ENCODE measurements at places on chromosomes 11 and 22.
A peak's percentile ranks its signal among the peaks of the same experiment; 100 is the strongest.

GRCh38 chr11:72781313-72782080, 12.3 kb downstream of the STARD10 start:
- DNase-seq = peak; percentile 66

DNA sequence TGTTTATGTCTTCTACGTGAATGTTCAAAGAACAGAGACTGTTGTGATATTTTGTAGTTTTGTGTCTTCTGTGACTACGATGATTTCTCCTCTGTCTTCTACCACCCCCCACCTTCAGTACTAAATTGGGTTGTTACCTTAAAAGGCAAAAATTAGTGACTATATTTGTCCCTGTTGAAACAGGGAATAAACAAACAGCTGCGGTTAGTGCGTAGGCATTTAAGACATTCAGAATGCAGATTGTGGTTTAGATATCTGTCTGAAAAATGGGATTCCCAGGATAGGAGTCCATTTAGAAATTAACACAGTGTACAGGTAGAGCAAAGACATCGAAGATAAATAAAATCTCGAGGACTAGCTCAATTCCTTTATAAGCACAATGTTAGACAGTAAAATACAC, 15.6 kb upstream of the ARHGAP42 start:
- no peak for DNase-seq

- no peak for DNase-seq
Measured at GRCh38 chr22:46363611-46364321, 28.3 kb downstream of the TRMU start.

DNA sequence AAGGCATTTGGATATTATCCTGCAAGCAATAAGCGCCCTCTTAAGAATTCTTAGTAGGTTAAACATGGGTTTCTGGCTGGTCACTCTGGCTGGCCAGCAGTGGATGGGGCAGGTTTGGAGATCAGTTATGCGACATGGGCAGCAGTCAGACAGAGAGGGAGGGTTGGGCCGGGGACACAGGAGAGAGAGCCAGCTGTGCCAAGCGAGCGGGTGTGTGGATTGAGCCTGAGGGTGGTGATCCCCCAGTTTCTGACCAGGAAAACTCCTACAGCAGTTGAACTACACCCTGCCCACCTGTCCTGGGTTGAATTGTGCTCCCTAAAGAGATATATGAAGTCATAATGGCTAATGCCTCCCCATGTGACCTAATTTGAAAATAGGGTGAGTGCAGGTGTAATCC, 671.2 kb downstream of the TBC1D22A start:
- DNase-seq = no peak

- no peak for DNase-seq
Measured at GRCh38 chr11:23727387-23727786, 769.5 kb upstream of the LUZP2 start.

- no peak for DNase-seq
Measured at GRCh38 chr22:44738347-44738715, 14.0 kb upstream of the ARHGAP8 start.

- DNase-seq = no peak
Measured at GRCh38 chr22:27435844-27436576, 365.5 kb downstream of the MN1 start.

DNA sequence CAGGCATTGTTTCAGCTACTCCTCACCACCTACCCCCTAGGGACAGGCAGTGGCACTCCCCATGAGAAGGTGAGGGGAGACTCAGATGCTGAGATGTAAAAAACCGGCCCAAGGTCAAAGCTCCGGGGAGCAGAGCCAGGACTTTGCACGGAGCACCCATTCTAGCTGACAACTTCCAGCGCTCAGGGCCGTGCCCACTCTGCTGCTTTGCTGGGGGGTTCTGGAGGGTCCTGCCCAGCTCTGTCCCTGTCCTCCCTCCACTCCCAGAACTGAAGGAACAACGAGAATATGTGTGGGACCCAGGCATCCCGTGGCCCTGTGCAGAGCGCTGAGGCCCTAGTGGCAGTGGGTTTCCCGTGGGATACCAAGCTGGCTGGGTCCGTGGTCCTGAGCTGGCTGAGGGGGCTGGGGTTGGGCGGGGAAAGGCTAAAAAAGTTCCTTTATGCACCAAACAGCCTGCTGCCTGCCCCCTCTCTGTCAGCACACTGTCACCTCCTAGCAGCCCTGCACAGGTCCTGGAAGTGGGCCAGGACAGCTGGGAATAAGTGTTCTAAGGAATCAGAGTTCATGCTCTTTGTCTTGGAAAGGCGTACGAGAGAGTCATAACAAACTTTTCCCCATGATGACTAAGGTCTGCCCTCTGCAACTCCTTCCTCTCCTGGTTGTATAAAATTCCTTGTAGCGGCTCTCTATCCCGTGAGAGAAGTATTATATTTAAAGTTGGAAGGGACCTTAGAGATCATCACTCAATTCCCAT, 1.9 kb downstream of the MS4A10 start:
- no peak for DNase-seq

DNA sequence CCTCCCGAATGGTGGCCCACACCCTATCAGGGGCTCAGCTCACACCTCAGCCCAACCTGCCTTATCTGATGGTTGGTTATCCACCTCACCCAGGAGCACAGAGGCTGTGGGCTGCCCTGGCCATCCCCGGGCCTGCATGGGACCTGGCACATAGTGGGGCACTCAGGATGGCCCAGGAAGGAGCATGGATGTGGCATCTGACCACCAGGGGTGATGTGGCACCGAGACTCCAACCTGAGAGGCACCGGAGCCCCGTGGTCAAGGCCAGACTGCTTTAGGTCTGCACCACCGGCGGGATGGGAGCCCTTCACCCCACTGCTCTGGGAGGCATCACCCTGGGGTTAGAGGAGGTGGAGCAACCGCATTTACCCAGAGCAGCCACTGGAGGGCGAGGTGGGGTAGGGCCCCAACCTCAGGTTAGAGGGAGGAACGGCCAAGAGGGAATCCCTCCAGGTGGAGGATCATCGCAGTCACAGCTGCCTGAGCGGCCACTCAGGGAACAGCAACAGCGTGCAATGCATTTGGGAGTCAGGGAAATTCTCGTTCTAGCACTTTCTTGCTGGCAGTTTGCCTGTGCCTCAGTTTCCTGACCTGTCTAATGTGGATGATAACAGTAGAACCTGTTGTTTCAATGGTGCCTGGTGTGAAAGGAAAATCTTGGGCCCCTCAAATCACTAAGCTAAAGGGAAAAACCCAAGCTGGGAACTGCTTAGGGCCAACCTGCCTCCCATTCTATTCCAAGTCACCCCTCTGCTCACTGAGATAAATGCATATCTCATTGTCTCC, 52.9 kb upstream of the CARS1 start:
- DNase-seq = peak; percentile 27

GRCh38 chr11:84590106-84590505, 1037.0 kb downstream of the DLG2 start:
- DNase-seq = no peak

DNA sequence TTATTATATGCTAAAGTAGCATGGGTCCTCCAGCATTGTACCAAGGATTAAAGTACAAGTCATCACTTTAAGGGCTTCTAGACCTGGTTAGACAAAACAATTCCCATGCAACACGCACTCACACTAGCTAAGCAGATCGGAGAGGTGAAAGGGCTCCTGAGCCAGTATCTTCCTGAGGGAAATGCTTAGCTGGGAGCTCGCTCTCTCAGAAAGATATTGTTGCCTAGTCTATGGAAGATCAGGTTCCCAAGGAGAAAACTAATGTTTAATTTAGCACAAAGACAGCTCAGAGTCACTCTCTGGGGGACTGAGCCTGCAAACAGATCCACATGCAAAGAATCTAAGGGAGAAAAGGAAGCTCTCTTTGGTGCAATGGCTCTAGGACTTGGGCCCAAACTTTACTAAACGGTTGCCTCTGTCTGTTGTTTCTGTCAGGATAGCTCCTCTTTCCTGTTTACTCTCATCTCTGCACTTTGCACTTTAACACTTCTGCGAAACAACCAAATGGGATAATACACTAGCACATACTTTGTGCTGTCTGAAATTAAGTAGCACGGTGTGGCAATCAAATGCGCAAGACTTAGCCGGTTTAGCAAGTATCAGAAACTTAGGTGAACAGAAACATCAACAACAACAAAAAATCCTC, 10.7 kb downstream of the MAML2 start:
- no peak for DNase-seq

GRCh38 chr11:121134741-121135312, 33.8 kb downstream of the TECTA start:
- DNase-seq = no peak

DNA sequence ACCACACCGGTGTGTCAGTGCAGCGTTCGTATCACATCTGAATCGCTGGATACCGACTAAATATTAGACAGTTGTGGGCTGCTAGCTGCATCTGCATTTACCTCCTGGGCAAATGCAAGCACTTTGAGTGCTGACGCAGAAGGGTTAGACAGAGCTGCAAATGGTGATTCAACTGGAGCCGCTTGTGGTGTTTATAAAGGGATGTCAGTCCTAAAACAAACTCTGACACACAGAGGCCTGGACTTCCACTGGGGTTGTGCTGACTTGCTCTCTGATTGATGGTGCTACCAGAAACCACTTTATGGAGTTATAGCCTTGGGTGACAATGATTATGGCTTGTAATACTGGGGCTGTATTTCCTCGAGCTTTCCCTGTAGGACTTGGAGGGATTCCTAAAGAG, 374.4 kb downstream of the NTM start:
- no peak for DNase-seq

DNA sequence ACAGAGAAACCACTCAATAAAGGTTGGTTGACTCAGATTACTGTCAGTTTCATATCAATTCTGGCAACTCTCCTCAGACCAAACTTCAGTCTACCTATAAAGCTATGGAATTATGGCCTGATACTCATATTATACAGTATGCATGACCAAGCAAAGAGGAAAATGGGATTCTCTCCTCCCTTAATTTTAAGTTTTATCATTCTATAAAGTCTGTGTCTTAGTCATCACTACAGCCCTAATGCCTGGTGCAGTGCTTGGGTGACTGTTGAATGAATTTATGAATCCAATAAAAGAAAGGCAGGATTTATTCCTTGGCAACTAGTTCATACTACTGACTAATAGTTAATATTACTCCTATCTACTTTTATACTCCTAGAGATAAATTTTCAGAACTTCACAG, 37.6 kb upstream of the GRAMD1B start:
- no peak for DNase-seq

DNA sequence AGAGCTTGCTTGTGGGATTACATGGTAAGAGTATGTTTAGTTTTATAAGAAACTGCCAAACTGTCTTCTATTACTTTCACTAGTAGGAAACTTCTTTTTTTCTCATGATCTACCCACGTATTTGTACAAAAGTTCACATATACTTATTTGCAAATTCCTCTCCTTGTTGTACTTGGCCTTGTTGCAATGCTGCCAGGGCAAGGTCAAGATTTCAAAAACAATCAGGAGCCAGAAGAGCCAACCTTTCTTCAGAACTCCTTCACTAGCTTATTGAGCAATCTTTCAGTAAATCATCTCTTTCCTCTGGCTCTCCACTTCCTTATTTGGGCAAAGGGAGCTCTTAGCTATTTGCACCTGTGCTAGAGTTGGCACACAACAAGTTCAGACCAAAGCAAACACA, 9.7 kb downstream of the SRSF8 start:
- no peak for DNase-seq

- DNase-seq = no peak
Measured at GRCh38 chr11:113980785-113981184, 5.9 kb downstream of the HTR3A start.
